ENCODE measurements at places on chromosomes 7 and 10.

- DNase-seq, result no peak
Measured at GRCh38 chr7:138477081-138477578, 17.1 kb downstream of the TRIM24 start.

DNA sequence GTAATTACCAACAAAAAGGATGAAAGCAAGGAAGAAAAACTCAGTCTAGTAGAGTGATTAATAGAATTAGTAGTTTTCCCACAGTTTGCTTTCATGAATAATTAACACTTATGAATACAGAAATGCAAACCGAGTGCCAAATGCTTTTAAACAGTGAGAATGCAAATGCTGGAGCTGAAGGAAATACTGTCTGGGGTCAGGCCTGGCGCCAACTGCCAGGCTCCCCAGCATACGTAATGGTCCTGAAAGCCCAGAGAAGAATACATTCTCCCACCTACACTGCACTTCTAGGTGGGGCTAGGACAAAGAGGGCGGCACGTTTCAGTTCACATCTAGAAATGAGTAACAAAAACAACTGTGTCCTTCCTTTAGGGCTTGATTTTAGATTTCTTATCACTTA lies 30.0 kb downstream of the GLUD1 start:
- DNase-seq, result no peak

DNA sequence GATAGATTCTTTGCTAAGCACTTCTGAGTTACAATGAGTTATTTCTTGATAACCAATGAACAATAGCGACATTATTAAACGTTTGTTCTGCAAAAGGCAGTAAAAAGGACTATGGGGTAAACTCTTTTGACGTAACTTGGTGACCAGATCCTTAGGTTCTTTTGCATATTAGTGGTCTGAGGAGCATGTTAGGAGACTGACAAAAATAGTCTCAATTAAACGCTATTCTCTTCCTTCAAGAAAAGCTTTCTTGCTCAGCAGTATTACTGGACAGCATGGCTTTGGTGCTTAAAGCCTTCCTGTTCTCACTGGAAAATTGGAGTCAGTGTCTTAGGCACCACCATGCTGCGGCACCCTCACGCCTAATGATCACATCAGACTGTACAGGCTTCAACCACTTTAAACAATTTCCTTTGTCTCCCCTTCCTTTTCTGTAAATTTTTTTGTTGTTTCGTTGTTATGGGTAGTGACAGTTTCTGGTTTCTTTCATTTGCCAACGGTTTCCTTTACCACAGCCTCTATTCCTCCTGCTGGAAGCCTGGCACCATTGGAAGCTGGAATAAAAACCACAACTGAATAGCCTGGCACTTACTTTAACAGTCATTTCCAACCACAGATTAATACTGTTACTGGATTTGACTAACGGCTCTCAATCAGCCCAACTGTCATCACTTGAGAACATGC lies 49.2 kb upstream of the FAM133B start:
- no peak for DNase-seq

DNA sequence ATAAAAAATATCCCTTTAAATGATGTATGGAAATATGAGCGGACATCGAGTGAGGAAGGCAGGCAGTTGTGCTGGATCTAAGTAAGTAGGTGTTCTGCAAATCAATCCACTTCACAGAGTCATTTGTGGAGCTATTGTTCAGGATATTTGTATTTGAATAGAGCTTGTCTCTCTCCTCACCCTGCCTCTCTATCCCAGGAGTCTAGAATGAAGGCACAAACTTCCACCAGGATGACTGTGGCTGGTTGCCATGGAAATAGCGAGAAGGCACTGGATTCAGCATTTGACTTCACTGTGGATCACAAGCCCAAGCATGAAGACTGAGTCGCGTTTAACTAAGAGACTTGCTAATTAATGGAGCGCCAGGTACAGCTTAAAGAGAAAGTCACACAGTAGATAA lies 53.2 kb downstream of the NPY start:
- DNase-seq, result no peak

GRCh38 chr10:94138391-94138790 lies 144.7 kb downstream of the PLCE1 start:
- DNase-seq, result no peak

- DNase-seq, result no peak
Measured at GRCh38 chr10:96655461-96656197, 64.7 kb downstream of the PIK3AP1 start.

DNA sequence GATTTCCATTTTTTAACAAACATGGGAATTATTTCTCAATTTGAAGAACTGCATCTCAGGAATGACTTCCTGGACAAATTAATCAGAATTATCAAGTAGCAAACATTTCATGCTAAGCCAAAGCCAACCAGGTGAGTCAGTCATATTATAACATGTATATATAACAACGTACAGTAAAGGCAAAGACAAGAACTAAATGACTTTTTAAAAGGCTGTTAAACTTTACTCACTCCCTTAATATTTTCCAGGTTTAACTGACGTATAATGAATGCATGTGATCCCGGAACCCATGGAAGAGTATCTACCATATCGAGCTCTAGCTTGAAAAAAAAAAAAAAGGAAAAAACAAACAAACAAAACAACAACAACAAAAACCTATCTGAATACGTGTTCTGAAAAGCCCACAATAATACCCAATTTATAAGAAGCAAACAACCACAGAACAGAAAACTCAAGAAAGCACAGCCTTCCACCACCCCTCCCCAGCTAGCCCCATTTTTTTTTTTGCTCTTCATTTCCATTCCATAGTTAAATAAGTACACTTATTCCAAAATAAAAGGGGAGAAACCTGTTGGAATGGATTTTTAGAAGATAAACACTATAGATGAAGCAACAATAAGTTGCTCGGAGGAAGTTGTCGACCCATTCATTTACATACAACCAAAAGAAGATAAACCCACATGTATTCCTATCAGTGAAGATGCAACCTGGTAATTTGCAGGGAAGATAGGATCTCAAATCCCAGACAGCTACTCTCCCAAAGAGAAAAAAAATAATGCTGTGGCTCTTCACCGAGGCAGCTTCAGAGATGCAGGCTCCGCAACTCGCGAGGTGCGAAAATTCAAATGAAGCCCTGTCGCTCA lies 537 bp downstream of the NAPEPLD start:
- DNase-seq, result no peak

DNA sequence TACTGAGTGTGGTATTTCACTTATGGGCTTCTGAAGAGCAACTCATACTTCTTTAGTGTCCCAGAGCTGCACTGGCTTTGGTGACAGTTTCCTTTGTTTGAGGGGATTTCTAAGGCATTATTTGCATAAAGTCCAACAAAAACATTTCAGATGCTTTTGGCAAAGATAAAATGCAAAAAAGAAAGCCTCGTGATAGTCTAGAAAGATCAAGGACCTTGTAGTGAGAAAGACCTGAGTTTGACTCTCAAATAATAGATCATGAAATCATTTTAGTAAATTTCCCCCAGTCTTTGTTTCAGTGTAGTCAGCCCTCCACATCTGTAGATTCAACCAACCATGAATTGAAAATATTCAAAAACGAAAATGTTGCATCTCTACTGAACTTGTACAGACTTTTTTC lies 107.4 kb downstream of the EEPD1 start:
- DNase-seq, result no peak

DNA sequence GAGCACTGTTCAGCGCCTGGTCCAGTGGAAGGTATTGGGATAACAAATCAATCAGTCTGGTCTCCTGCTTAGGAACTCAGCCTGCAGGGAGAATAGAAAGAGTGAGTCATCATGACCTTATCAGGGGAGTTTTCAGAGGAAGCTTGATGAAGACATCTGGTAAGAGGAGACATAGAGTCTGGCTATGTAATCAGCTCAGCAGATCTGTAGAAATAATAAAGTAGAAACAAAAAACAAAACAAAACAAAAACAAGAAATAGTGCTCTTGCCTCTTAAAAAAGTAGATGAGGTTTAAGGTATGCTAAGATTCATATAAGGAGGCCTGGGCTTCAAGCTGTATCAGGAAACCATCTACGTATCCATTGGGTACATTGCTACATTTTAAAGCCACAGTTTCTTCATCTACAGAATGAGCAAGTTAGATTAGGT lies 14.4 kb downstream of the TAS2R41 start:
- DNase-seq, result no peak

- DNase-seq, result no peak
Measured at GRCh38 chr7:80884511-80885195, 34.2 kb downstream of the SEMA3C start.

DNA sequence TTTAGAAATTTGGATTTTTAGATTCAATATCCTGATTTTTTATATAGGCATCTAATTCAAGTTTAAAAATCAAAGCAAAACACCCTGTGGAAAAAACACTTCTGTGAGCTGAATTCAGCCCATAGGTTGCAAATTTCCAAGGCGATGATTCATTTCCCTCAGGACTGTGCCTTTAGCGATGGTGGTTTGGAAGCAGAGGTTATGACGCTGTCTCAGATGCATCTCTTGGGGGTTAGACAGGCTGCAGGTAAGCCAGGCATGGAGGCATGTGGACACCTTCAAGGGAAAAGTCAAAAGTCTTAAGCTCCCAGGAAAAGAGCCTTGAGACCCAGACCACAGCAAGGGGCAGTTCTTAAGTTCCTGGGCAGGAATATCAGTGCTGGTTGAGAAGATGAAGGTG lies 9.5 kb upstream of the FRA10AC1 start:
- DNase-seq, result no peak

GRCh38 chr10:98528166-98528804 lies 81.5 kb upstream of the HPS1 start:
- no peak for DNase-seq

DNA sequence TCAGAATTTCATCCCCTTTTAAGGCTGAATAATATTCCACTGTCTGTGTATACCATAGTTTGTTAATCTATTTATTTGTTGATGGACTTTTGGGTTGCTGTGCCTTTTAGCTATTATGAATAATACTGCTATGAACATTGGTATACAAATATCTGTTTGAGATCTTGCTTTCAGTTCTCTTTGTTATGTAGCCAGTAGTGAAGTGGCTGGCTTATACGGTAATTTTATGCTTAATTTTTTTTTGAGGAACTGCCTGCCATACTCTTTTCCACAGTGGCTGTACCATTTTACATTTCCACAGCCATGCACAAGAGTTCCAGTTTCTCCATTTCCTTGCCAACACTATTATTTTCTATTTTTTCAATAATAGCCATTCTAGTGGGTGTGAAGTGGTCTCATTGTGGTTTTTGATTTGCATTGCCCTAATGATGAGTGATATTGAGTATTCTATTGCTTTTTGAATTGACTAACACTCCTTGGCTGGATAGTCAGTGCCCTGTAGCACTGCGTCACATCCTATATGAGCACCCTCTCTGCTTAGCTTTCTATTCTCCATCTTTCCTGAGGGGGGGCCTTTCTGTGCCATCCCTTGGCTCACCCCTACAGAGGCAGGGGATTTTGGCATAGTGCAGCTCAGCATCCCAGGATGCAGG lies 29.4 kb upstream of the RAPGEF5 start:
- no peak for DNase-seq

GRCh38 chr10:86868353-86868752 lies 89.1 kb downstream of the MMRN2 start:
- DNase-seq, result no peak

DNA sequence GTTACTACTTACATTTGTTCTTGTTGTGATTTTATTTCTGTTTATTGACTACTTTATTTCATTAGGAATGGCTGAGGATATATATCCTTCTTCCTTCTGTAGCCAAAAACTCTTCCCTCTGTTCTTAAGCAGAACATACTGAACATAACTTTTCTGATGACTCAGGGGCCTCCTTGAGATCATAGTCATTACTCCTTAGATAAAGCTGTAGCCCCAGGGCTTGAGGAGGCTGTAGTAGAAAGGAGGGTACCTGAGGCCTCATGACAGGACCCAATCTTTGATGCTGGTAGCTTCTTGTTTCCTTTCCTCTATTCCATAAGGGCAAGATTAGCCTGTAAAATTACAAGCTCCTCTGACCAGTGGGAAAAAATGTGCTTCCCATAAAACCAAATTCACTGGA lies 41.2 kb upstream of the FGFR2 start:
- DNase-seq, result no peak

DNA sequence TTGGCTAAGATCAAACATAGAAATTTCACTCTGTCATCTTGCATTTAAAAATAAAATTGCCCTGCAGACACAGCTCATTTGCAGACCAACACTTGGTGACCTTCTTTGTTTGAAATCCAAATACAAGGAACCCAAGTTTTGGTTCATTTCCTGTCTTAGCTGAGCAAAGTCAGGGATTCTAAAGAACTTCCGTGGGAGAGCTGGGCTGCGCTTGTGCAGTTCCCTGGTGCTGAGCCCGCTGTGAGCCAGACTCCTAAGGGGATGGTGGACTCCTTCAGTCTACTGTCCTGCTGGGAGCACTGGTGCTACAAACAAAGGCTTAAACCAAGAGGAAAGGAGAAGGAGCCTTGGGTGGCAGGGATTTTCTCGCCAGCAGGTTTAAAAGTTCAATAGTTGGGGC lies 60.0 kb downstream of the MYOF start:
- DNase-seq, result no peak

GRCh38 chr10:70740406-70741288 lies 44.5 kb downstream of the TBATA start:
- no peak for DNase-seq

DNA sequence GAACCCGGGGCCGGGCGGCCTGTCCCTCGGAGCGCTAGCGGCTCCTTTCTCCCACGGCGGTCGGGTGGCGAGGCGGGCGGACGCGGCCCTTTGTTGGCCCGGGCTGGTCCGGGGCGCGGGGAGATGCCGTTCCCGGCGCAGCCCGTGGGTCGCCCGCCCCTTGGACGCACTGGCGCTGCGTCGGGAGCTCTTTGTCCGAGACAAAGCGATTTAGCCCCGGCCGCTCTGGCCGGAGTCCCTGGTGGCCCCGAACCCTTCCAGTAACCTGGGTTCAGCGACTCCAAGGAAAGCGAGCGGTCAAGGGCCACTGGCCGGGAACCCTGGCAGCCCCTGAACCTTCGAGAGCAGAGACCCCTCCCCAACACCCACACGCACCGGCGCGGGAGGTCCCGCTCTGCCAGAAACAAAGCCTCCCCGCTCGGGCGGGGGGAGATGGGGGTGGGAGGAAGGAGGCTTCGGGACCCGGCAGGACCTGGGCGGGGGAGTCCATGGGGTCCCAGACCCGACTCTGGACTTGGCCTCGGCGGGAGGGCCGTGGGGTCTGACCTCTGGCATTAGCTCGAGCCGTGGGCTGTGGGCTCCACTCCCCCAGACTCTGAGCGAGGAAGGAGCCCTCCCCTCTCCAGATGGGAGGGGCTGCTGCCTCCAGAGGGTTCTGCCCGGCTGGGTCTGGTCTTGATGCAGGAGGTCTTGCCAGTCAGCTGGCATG lies 836 bp downstream of the DPYSL4 start:
- no peak for DNase-seq

GRCh38 chr7:142063551-142064442 lies 47.7 kb upstream of the MGAM2 start:
- no peak for DNase-seq

GRCh38 chr10:79298403-79299244 lies 48.6 kb upstream of the PPIF start:
- DNase-seq, result no peak

- no peak for DNase-seq
Measured at GRCh38 chr10:21754410-21755011, 220.5 kb downstream of the MLLT10 start.
